ENCODE measurements at places on chromosomes 1 and 21. TPM values are rescaled to one million over a fixed set of nuclear protein-coding genes. Genes with fewer than 3 reads are reported as not detected.

Gene UBL4B
- total RNA-seq: not detected

Gene CELA3A
- total RNA-seq: not detected

Gene ITLN1
- total RNA-seq: not detected

Gene CASP9
- total RNA-seq: 8.8 TPM

Gene PLEKHG5
- 1.2 TPM for total RNA-seq

GRCh38 chr21:15005391-15005790, 59.4 kb downstream of the NRIP1 start:
- no peak for DNase-seq

- no peak for DNase-seq
Observed at GRCh38 chr1:177632923-177633615, 336.8 kb downstream of the SEC16B start.

DNA sequence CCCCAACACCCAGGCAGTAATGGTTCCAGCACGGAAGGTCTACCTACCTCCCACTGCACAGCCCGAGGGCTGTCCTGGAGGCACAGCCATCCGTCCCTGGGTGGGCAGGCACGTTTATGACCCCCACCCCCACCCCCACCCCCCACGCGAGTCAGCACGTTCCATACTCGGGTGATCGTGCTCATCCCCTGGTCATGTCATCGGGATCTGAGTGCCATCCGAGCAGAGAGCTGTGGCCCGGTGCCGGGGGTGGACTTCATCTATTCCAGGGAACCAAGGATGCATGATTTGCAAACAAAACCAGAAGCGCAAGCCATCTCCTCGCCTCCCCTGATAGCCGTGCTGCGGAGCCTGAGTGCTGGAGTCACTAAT, 1.1 kb downstream of the TSPEAR start:
- DNase-seq: no peak

GRCh38 chr1:247417831-247418230, 1.9 kb downstream of the NLRP3 start:
- no peak for DNase-seq

GRCh38 chr1:50097021-50097679, 11.6 kb upstream of the ELAVL4 start:
- no peak for DNase-seq

DNA sequence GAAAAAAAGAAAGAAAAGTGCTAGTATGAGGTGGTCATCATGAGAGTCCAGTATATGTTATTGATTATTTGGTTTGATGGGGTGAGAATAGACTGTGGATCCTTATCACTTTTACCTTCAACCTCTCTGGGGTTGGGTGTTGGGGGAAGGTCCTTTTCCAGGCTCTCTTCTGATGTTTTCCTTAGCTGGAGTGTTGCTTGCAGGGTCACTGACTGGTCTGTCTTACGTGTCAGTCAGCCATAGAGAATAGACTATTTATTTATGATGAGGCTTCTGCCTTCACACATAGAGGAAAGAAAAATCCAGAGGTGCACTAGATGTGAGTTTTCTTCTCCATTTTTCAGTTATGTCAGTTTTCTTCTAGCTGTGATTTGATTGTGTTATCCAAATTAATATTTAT, 36.5 kb downstream of the MAP3K21 start:
- no peak for DNase-seq

- DNase-seq: no peak
Observed at GRCh38 chr1:44146536-44147361, 5.3 kb upstream of the KLF18 start.

DNA sequence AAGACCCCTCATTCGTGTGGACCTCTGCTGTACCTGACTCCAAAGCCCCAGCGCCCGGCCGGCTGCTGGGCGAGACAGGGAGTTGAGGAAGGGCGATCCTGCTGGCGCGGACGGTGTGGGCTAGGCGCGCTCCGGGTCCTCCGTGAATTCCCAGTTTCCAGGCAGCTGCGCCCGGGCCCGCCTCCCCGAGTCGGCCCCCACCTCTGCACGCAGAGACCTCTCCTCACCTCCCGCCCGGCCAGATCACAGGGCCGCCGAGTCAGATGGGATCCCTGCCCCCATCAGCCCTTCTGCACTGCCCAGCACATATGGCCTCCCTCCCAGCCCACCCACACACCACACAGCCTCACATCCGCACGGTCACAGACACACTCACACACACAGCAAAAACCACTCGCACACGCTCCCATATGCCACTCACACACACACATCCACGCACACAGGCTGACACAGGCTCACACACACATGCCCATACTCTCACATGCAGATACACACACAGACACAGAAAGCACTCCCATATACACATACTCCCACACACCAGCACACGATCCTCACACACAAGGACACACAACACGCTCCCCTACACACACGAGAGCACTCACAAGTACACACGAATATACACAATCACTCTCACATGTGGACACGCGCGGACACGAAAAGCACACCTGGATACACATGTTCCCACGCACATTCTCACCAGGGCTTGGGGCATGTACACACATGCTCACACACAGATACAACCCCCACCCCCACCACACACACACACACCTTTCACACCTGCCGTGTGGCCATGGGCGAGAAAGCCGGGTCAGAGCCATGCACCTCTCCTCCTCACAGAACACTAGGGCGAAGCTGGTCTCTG, 7.2 kb upstream of the GUCA2B start:
- DNase-seq: no peak

GRCh38 chr1:246753670-246754535, 29.7 kb downstream of the SCCPDH start:
- peak; percentile 32 for DNase-seq

- DNase-seq: no peak
Observed at GRCh38 chr1:41901551-41901950, 17.2 kb downstream of the HIVEP3 start.

GRCh38 chr1:6420454-6421042, 829 bp upstream of the HES2 start:
- no peak for DNase-seq

DNA sequence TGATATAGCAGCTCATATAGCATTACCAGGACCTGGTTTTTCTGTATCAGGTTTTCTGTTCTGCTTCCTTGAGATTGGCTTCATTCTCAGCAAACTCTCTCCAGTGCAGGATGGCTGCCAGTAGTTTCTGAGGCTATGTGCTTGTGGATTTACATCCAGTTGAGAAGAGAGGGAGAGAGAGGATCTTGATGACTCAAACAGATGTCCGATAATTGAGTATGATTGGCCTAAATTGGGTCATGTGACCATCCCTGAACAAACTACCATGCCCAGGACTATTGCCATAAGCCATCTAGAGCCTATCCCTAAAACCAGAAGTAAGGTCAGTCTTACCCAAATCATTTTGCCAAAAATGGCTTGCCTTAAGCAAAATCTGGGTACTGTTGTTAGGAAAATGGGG, 18.1 kb upstream of the PSMA5 start:
- no peak for DNase-seq

DNA sequence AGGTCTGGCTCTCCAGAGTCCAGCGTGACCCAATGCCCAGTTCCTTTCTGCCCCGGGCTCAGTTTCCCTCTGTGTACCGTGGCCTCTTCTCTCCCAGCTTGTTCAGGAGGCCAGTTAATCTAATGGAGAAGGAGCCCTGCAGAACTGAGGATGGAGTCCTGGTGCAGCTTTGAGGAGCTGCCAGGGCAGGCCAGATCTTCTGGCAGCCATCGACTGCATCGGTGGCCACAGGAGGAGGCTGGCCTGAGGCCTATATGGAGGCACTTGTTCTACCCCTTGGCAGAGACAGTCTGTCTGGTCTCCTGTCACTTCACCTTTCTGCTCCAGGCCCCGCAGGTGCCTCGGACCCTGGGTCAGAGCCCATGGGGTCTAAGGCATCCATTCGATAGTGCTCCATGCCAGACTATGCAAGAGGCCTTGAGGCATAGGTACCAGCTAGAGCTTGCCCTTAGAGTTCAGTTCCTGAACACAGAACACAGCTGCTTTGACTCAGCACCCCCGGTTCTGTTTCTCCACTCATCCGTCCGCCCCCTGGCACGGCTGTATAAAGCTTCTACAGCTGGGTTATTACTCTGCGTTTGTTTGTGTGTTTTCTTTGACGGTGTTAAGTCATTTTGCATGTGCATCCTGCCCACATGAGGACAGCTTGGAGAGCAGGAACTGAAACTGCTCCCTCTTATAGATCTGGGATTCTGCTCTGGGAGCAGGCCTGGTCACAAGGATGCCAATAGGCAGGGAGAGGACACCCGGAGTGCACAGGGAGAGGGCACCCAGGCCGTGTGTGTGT, 18.5 kb upstream of the LRRN2 start:
- peak; percentile 53 for DNase-seq
